Cortex of kidney (tissue), 1 donor: ENCODE measurements at places on chromosomes 6 and 20.

- DNase-seq = no peak
Measured at GRCh38 chr6:21842875-21843645, 249.5 kb downstream of the SOX4 start.

DNA sequence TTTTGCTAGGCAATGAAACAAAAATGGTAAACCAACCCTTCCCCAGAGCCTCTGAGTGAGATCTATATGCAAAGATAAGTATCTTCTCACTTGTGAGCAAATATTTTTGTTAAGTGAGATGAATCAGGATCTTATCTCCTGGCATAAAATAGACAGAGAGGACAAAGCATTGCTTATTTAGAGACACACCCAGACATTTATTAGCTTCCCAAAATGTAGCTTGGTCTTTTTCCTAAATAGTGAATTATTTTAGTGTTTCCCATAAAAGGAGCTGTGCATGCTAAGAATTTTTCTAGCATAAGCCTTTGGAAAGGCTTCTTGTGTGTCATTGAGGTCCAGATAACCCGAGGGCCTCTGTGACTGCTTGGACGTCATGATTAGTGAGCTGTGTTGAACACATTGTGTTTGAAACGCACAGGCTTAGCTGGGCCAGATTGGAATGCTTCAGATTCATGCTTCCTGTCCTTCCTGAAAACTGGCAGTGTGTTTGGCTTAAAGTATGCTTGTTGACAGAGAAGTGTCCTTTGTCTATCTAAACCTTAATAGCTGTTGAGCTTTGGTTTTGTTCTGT lies 16.5 kb downstream of the MTHFD1L start:
- no peak for DNase-seq

- DNase-seq = peak; percentile 96
Measured at GRCh38 chr20:324177-325044, 941 bp upstream of the SOX12 start.

GRCh38 chr20:1626528-1627199 lies 6.9 kb upstream of the SIRPB1 start:
- no peak for DNase-seq

DNA sequence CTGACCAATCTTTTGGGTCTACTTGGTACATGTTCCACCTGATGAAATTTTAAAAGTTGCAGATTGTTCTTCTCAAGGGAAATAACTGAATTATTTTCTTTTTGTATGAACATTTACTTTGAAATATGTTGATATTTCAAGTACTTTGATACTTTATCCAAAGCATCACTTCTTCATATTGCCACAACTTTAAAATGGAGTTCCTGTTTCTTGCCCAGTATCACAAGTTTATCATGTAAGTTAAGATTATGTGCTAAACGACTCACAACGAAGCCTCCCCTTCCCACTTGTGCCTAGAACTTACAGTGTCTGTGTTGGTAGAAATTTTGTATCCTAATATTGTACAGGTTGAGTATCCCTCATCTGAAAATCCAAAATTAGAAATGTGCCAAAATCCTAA lies 108.4 kb downstream of the ARID1B start:
- DNase-seq = no peak

DNA sequence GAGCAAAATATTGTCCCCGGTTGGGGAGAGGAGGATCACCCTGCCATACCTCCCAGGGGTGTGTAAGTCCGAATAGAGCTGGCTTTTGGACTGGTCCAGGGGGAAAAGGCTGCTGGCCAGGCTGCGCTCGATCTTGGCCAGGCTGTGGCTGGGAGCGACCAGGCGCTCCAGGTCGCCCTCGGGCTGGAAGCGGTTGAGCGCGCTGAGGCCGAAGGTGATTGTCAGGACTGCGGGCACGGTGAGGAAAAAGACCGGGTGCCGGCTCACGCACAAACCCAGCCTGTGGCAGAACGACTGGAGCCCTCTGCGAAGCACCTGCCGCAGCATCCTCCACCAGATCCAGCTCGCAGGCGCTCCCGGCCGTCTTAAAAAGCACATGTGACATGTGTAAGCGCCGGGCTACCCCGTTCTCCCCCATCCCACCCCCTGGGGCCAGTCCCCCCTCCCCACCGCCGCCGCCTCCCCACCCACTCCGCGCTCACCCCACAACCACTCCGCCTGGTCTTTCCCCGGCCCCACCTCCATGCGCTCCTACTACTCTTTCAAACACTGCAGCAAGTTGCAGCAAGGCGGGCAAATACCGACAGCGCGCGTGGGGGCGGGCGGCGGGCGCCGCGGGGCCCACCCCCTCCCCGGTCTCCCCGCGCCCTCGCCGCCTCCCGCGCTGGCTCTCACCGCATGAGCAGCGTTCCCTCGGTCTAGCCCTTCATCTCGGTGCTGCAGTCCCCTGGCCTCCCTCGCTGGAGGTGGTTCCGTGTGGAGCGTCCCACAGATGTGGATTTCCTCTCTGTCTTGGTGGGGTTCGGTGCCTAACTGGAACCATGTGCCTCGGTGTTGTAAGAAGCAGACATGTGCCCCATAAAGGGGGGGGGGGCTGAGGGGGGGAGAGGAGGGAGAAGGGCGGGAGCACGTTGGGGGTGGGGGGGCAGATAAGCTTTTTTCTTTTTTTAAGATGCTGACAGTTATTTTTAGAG lies 42.4 kb downstream of the PTCHD4 start:
- no peak for DNase-seq

DNA sequence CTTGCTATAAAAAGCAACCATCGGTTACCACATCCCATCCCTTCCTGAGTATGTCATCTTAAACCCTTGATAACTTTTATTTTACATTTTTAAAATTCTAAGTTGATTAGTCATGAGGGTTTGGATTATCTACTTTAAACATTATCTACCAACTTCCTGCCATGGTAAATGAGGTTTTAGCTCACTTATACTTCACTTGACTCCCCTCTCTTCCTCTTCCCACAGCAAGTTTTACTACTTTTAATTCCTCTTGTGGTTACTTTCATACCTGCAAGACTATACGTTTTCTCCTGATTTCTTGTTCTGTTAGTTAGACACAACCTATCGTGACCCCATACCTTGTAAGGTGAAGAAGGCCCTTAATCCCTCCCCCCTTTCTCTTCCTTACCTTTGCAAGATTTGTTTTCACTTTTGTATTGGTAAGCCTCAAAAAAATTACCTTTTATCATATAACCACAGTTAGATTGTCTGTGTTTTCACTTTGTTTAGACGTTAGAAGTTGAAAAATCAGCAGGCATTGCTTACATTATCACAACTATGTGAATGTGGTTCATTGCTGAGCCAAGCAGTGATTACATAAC lies 60.1 kb upstream of the OGFRL1 start:
- no peak for DNase-seq

GRCh38 chr6:6966127-6966526 lies 141.6 kb upstream of the RREB1 start:
- DNase-seq = no peak
